OCI-M1 (cell line): ENCODE measurements at places on chromosomes 3 and 15.

- peak; percentile 47 for DNase-seq
Observed at GRCh38 chr15:51888593-51889195, 59.2 kb downstream of the TMOD3 start.

DNA sequence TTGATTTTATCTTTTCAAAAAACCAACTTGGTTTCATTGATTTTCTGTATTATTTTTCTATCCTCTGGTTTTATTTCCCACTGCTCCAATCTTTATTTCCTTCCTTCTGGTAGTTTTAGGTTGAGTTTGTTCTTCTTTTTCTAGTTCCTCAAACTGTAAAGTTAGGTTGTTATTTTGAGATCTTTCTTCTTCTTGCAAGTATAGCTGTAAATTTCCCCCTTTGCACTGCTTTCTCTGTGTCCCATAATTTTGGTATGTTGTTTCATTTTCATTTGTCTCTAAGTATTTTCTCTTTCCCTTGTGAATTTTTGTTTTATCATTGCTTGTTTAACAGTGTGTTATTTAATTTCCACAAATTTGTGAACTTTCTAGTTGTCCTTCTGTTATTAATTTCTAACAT, 120.0 kb downstream of the PLD1 start:
- peak; percentile 19 for DNase-seq

- DNase-seq = no peak
Observed at GRCh38 chr3:54033761-54034160, 88.6 kb upstream of the CACNA2D3 start.

DNA sequence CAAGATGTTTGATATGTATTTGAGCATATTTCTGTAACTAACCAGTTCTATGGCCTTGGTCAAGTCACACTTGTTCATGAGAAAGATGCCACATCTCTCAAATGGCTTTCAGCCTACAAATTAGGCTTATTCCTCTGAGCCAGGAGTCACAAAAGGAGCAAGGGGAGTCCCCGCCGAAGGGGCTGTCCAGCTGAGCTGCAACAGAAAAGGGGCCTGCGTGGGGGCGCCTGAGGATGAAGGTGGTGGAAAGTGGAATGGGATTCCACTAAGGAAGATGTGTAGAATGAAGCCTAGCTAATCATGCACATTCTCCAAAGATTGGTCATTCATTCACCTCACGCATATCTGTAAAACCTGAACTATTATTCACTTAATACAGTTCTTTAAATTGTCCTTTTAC, 19.1 kb downstream of the ALDH1L1 start:
- no peak for DNase-seq

GRCh38 chr15:84983294-84983693, 1.6 kb downstream of the PDE8A start:
- no peak for DNase-seq

- DNase-seq = peak; percentile 30
Observed at GRCh38 chr3:142997330-142997729, 4.0 kb upstream of the U2SURP start.

GRCh38 chr3:189307963-189308362, 136.2 kb downstream of the TPRG1 start:
- DNase-seq = peak; percentile 11

GRCh38 chr3:197093871-197094270, 64.3 kb upstream of the MELTF start:
- DNase-seq = no peak

DNA sequence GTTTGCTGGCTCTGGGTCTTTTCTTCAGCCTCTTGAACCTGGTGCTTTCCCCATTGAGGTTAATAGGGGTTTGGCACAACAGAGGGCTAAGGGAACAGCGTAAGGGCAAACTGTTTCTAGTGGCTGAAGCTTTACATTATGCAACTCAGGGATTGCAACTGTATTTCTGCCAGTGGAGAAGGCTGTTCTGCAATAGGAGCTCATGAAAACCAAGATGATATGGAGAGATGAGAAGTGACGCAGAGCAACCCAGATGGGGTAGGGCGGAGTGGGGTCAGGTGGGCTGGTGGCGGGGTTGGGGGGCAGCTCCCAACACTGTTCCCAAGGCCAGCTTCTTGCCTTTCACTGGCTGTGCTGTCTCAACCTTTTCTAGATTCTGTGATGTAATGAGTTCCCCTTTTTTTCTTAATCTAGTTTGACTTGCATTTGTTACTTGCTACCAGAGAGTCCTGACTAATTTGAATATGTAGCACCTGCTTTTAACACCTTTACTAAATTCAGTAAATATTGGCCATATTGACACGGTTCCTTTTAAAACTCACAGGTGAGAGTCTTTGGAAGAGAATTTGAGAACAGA, 7.2 kb downstream of the GXYLT2 start:
- peak; percentile 28 for DNase-seq

DNA sequence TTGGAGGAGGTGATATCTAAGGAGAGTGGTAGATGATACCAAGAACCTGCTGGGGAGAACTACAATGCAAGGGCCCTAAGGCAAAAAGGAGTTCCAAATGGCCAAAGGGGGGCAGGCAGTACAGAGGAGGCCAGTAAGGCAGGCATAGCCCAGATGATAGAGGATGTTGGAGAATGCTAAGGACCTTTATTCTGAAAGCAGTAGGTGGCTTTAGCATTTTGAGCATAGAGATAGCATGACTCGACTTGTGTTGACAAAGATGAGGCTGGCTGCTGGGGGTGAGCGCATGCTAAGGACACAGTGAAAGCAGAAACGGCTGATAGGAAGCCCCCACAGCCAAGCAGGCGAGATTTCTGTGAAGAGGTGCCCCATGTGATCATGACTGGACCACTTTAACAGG, 419.3 kb downstream of the ERC2 start:
- DNase-seq = no peak

DNA sequence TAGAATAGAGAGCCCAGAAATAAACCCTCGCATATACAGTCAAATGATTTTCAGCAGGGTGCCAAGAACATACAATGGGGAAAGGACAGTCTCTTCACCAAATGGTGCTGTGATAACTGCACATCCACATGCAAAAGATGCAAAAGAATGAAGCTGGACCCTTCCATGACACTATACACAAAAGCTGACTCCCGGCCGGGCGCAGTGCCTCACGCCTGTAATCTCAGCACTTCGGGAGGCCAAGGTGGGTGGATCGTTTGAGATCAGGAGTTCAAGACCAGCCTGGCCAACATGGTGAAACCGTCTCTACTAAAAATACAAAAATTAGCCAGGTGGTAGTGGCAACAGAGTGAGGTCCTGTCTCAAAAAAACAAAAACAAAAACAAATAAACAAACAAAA, 43.2 kb upstream of the IQSEC1 start:
- DNase-seq = no peak

DNA sequence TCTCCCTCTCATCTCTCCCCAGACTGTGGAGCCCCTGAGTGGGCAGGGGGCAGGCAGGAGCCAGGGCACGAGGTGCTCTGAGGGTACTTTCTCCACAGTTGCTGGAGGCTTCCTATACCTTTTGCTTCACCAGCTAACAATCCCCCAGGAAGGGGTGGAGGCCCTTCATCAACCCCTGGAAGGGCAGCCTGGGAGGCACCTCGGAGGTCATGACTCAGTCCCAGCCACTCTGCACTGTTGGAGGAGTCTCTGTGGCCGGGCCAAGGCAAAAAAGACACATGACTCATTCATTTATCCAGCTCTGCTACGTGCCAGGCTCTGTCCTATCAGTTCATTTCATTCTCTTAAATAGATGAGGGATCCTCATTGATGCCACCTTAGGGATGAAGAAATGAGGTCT, 15.6 kb upstream of the KY start:
- no peak for DNase-seq

GRCh38 chr3:48789665-48790064, 58.0 kb downstream of the PRKAR2A start:
- no peak for DNase-seq

DNA sequence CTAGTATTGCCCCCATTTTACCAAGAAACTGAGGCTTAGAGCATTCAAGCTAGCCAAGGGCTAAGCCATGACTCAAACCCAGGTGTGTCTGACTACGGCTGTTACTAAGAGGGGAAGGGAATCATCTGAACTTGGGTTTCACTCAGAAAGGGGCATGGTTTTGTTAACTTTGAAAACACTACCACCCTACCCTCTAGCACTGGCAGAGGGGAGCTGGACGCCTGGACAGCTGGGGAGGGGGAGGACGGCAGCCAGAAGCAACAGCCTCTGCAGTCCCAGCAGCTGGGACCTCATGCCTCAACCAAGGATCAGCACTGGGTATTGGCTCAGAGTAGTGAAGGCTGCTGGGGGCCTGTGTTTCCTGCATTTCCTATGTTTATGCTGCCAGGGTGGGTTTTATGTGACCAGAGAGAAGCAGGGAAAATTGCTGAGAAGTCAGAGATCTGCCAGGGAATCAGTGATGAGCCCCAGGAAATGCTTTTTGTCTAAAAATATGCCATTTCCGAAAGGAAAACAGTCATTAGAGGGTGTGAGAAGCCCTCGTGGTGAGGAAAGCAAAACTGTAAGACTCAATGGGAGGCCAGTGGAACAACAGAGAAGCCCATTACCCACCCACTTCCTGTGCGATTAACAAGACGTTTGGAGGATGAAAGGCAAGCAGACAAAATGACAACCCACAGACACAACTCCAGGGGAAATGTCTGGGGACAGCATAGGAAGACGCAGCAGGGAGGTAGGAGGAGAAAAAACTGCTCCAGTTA, 41.2 kb downstream of the LIPC start:
- DNase-seq = no peak

DNA sequence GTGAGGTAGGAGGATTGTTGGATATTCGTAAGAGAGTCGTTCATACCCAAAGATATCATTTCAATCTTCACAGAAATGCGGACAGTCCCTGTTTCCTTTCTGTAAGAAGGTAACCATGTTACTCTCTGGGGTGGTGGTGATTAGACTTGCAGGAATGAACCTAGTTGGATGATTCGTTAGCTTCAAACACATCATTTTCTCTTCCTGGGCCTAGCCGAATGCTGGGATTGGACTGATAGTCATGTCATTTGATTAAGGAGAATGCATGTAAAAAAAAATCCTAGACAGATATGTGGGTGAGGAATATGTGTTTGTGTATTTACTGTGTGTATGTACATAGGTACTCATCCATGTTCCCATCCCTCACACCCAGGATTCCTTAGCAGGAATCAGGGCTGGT, 12.4 kb downstream of the SLCO3A1 start:
- DNase-seq = no peak

DNA sequence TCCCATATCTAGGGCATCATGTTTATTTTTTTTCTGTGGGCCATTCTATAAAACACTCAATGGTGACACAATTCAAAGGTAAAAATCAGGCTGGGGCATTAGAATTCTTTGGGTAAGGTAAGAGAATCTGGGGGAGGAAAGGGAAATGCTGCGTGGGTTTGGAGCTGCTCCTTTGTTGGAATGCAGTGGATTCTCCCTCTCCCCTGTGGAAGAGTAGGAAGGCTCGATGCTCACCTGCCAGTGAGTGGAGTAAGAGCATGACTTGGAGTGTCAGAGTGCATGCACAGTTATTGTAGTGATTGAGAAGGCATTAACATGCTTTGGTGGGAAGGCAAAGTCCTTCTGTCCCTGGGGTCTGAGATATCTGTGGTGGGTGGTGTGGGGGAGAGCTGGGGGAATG, 280.0 kb downstream of the PDCD6IP start:
- DNase-seq = no peak

DNA sequence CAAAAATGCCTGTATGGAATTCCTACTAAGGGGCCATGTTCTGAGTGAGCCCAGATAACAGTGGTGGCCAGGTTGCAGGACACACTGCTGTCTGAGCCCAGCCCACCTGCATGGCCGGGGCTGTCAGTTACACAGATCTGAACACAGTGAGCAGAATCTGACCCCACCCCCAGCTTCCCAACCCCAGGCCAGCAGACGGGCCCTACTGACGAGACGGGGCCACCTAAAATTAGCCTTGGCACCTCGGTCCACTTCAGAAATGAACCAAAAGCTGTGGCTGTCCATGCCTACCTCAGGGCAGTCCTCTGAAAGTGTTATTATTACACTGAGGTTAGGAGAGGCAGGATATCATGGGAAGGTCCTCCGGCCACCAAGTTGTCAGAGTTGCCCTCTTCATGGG, 51.8 kb downstream of the LMCD1 start:
- DNase-seq = no peak

- DNase-seq = peak; percentile 29
Observed at GRCh38 chr3:136192831-136193230, 3.3 kb downstream of the MSL2 start.

- DNase-seq = no peak
Observed at GRCh38 chr15:80323285-80323684, 71.3 kb upstream of the CTXND1 start.

DNA sequence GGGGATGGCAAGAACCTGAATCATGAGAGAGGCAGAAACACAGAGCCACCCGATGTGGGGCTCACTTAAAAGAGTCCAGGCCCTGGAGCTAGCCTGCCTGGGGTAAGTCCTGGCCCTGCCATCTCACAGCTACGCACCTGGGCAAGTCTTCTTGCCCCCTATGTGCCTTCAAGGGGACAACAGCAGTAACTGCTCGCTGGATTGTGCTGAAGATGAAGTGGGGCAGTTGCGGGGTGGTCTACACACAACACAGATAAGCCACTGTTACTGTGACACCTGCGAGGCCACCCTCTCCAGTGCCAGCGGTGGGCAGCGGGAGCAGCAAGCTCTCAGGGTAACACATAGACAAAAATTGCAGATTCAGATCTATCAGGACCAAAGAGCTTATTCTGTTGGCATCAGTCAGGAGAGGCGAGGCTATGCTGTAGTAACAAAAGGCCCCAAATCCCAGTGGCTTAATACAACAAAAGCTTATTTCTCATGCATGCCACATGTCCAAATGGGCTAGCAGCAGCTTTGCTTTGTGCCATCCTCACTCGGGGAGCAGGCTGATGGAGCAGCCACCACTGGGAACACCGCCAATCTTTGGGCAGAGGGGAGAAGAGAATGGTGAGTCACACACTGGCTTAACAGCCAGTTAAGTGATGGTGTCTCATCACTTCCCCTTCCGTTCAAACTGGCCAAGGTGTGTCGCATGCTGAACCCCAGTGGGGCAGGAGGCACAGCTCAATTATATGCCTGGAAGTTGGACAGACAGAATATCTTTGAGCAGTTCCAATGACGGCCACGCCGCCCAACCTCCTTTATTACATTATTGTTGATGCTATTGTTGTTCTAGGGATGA, 78.3 kb downstream of the WNT7A start:
- DNase-seq = no peak

DNA sequence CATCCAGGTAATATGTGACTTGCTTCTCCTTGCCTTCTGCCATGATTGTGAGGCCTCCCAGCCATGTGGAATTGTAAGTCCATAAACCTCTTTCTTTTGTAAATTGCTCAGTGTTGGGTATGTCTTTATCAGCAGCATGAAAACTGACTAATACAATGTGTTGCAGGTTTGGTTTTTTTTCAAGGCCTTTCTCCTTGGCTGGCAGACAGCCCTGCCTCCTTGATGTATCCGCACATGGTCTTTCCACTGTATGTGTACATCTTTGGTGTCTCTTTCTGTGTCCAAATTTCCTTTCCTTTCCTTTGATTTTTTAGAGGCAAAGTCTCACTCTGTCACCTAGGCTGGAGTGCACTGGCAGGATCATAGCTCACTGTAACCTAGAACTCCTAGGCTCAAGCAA, 260.1 kb downstream of the TUSC7 start:
- DNase-seq = no peak

DNA sequence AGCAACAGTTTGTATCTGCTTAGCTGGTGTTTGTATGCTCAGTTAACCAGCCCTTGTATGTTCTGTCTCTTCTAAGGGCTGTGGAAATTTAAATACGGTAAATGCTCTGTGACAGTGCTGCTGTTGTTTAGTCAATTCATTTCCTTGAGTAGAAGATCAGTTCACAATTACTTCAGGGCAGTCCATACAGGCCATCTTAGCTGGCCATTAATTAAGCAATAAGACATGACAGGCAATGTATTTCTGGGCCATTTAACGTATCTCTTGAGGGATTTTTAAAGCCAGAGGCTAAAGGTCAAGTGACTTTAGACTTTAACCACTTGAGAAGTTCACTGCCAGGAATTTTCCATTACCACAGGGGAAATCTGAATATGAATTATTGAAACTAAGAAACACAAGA, 351.8 kb downstream of the ZIC1 start:
- no peak for DNase-seq
